Lower lobe of right lung (tissue), 2 donors: ENCODE measurements at places on chromosomes 7 and 10.

DNA sequence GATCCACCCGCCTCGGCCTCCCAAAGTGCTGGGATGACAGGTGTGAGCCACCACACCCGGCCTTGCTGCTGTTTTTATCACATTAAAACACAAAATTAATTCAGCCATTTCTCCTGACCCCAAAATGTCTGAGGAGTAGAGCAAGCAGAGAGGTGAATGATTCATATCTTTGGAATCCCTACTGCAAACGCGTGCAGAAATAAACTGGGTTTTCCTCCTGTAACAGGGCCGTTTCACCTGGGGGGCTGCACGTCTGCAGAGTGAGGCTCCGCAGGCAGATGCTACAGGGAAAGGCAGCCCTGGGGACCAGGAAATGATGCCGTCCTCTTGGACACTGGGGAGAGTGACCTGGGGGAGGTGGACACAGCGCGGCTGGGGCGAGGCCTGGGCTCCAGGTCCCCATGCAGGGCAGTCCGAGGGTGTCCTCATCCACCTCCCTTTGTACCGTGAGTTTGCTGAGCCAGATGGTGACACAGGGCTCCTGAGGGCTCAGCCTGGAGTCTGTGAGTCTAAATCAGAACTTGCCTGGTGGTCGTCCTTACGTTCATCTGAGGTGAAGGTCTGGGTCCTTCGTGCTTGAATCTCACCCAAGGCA is 41.9 kb downstream of the PDGFA start:
- no peak for DNase-seq

- no peak for DNase-seq
These were observed 41.6 kb upstream of the PTPRZ1 start for GRCh38 chr7:121831351-121831750.

DNA sequence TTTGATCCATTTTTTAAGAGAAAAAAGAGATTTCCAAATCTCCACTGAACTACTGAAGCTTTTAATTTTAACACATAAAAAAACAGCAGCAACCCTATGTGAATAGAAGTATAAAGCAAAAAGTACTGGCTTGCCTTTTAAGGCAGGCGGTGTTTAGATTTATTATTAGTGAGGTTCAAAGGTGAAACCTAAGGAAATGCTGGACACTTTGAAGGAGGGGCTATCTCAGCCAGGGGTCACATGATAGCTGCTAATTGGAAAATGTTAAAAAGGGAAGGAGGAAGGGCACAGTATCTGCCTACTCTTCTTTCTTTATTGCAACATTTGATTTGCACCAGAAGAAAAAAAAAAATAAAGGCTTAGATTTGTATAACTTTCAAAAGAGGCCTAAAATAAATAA is 183.8 kb downstream of the SKAP2 start:
- no peak for DNase-seq

DNA sequence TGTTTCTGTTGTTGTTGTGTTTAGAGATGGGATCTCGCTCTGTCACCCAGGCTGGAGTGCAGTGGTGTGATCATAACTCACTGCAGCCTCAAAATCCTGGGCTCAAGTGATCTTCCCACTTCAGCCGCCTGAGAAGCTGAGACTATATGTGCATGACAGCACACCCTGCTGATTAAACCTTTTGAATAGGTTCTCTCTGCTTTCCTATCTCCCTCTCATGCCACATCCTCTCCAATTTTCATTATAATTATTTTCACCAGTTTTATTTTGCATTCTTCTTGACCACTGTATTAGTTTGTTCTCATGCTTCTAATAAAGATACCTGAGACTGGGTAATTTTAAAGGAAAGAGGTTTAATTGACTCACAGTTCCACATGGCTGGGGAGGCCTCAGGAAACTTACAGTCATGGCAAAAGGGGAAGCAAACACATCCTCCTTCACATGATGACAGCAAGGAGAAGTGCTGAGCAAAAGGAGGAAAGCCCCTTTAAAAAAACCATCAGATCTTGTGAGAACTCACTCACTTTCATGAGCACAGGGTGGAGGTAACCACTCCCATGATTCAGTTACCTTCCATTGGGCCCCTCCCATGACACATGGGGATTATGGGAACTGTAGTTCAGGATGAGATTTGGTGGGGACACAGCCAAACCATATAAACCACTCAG is 12.9 kb downstream of the AGK start:
- no peak for DNase-seq

DNA sequence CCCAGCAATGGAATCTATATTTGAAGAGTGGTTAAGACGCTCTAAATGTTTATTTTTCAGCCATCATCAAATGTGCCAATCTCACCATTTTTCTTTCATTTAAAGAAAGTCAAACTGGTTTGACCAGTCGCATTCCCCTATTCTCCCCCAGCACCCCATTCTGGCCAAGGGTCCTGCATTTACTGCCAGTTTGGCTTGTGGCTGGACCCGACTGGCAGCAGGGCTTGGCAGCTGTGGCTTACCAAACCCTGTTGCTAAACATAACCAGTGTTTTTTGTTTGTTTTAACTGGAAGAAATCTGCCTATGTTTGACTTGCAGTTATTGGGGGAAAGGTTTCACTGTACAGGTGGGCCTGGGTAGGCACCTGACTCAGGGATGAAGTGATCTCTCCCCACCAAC is 116.3 kb downstream of the CYP26A1 start:
- DNase-seq = no peak

- no peak for DNase-seq
These were observed 37.1 kb downstream of the STARD3NL start for GRCh38 chr7:38215115-38215514.

- DNase-seq = no peak
These were observed 189.7 kb downstream of the TCF7L2 start for GRCh38 chr10:113139699-113140098.

GRCh38 chr7:25349283-25350017 is 121.2 kb upstream of the NPVF start:
- DNase-seq = no peak

GRCh38 chr10:29210266-29210868 is 78.5 kb upstream of the LYZL1 start:
- no peak for DNase-seq

- DNase-seq = no peak
These were observed 153.9 kb upstream of the PFKP start for GRCh38 chr10:2913474-2913873.

- DNase-seq = no peak
These were observed 94.9 kb upstream of the PIK3CG start for GRCh38 chr7:106770191-106770590.
